GOT3 (cell line): ENCODE measurements at places on chromosomes 3 and 15.

DNA sequence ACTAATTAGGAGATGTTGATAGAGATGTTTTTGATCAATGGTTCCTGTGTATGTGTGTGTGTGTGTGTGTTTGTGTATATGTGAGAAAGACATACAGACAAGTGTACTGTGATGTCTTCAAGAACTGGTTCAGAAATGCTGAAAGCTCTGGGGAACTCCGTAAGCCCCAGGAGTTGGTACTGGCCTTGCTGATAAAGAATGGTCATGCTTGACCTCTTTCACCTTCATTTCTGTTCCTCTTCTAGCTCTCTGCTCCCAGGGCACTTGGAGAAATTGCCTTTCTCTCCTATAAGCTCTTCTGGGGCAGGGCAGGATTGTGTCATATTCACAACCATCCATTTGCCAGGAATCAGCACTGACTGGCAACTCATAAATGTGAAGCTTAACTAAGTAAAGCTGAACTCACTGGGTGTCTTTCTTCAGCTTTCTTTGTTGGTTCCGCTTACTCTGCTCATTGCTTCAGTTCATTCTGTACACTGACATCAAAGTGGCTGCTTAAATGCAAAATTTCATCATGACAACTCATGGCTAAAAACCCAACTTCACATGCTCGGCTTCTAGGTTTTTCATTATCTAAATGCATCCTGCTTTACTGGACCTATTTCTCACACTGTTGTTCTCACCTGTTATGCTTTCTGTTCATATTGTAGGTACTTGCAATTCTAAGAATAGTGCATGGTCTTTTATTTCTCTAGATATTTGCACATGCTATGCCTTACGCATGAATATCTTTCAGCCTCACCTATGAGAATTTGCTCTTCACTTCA, 162.1 kb upstream of the LYSMD4 start:
- no peak for DNase-seq

DNA sequence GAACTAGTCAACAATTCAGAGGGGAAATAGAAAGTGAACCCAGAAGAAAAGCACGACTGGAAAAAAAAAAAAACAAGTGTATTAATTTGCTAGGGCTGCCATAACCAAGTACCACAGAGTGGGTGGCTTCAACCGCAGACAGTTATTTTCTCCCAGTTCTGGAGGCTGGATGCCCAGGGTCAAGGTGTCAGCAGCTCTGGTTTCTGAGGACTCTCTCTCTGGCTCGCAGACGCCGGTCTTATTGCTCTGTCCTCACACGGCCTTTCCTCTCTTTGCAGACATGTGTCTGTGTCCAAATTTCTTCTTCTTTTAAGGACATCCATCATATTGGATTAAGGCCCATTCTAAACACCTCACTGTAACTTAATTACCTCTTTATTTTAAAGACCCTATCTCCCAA, 291.8 kb downstream of the XXYLT1 start:
- DNase-seq = no peak

GRCh38 chr3:137106612-137107240, 148.9 kb downstream of the IL20RB start:
- DNase-seq = no peak

DNA sequence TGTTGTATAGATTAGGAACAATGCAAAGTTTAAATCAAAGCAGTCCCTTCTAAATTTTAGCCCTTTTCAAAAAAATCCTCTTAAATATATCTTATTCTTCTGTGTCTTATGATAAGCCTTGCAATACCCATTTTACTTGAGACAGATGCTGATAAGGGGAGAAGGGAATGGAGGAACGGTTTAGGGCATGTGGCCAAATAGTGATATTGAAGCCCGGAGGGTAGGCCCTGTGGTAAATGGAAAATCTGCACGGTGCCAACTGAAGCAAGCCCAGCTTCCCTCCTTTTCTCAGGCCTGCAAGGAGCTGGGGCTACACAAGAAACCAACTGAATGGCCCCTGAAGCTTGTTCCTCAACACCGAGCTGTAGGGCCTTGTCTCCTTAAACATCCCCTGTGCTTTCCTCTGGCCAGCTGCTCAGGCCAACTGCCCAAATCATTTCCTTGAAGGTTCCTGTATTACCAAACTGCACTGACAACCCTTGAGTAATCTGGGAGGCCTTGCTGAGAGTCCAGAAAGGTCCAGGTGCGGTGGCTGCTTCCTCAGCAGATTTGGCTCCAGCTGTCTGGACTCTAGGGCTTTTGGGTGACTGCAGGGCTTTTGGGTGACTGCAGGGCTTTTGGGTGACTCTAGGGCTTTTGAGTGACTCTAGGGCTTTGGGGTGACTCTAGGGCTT, 67.2 kb downstream of the NCEH1 start:
- no peak for DNase-seq

DNA sequence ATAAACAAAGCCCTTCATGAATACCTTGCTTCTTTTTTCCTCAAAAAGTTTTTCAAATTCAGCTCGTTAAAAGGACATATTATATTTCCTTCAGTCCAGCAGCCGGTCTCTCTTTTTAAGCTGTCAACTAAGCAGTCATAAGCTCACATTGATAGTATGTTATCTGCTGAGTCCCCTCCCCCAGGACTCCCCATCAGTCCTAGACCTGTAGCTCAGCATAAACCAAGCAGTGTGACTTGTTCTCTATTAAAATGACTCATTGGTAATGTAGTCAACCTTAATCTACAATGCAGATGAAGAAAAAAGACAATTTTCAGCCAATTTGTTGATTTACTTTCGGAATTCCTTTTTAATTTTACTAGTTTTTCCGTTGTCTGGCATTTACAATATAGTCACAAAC, 483.8 kb downstream of the MECOM start:
- no peak for DNase-seq

- DNase-seq = no peak
These were observed 1.5 kb downstream of the MSL2 start for GRCh38 chr3:136194409-136195257.

GRCh38 chr3:186021673-186022362, 84.0 kb upstream of the TRA2B start:
- peak; percentile 32 for DNase-seq

GRCh38 chr3:2677501-2677900, 432.7 kb downstream of the IL5RA start:
- no peak for DNase-seq

- no peak for DNase-seq
These were observed 25.4 kb downstream of the ISG20 start for GRCh38 chr15:88664151-88664778.

- no peak for DNase-seq
These were observed 1.7 kb upstream of the LINGO1 start for GRCh38 chr15:77634266-77634962.

GRCh38 chr15:60652245-60652644, 173.3 kb upstream of the ICE2 start:
- no peak for DNase-seq

- no peak for DNase-seq
These were observed 53.0 kb downstream of the PCSK6 start for GRCh38 chr15:101436526-101436925.

DNA sequence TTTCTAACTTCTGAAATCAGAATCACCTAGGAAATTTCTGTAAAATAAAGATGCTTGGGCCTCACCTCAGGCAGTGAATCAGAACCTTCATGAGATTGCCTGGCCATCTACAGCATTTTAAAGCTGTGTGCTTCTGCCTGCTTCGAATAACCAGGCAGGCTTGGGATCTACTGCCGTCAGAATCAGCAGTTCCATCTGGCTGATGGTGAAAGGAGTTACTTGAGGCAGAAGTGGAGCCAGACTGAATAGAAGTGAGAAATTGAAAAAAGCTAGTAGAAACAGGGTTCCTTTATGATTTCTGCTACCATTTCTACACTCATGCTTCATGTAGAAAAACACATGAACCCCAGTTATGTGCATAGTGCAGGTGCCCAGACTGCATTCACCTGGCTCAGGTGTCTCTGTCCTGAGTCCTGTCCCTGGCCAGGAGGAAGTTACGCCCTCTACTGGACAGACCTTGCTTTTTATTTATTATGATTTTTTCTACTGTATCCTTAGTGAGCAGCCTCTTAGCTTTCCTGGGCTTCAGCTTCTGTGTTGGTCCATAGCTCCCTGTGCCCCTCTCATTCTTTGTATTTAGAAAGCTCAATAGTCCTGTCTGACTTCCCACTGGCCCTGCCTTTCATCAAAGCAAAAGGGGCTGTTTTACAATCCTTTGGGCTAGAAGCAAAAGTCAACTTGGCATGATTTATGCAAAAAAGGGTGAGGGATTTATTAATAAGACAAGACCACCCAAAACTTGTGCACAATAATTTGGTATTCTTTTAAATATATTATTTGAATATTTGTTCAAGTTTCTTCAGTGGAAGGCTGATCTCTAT, 200.8 kb upstream of the GOLGA6L4 start:
- DNase-seq = no peak

GRCh38 chr3:156303001-156303707, 182.8 kb downstream of the KCNAB1 start:
- DNase-seq = no peak

DNA sequence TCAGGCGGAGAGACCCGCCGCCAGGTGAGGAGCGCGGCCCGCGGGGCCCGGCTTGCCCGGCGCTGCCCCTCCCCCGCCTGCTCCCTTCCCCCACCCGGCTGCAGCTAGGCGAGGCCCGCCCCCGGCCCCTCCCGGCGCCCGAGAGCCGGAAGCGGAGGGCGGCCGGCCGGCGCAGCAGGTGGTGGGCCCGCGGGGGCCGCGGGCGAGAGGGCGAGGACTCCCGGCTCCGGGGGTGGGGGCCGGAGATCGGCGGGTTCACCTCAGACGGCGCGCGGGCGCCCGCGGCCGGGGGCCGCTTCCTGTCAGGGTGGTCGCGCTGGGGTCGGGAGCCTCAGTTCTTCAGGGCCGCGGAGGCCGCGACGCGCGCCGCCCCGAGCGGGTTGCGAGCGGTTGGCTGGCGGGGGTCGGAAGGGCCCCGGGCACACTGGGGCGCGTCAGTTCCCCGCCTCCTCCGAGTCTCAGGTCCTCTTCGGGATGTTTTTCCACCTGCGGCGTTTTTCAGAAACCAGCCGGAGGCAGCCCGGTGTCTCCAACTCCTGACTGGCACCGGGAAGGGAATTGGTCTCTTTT, 395 bp downstream of the ZFAND6 start:
- no peak for DNase-seq

DNA sequence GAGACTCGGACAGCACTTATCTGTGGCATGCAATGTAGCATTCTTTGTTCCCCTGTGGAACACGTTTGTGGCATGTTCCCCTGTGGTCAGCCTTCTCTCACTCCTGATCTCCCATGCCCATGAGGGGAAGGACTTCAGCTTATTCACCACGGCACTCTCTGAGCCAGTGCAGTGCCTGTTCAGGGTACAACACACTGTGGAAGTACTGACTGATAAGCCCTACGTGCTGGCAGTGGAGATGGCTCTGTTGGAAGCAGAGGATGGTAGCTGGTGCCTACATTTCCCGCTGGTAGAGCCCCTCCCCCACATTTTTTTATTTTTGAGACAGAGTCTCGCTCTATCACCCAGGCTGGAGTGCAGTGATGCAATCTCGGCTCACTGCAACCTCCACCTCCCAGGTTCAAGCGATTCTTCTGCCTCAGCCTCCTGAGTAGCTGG, 43.5 kb upstream of the ETV5 start:
- no peak for DNase-seq

GRCh38 chr3:53773611-53774368, 72.4 kb downstream of the CHDH start:
- DNase-seq = no peak

DNA sequence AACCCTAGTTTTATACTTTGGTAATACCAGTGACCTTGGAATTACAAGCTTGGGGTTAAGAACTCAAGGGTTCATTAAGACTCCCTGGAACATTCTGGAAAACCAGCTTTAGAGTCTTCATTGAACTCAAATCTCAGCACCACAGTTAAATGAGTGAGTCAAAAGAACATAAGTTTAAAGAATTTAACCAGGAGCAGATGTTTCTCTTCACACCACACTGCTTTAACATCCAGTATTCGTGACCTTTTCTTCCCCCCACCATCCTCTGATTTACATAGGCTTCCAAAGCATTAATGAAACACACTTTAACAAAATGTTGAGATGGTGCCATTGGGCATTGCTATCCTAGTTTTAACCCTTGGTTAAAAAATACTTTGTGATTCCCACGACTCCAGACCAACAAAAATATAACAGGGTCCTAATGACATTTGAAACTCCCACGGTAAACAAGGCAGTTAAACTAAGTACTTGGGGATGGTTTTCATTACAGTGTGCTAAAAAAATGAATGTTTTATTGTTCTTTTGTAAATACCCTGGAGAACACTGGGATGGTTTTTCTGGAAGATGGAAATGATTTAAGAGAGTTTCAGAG, 123.9 kb downstream of the OXNAD1 start:
- DNase-seq = no peak

GRCh38 chr3:23880703-23881339, 36.0 kb downstream of the NKIRAS1 start:
- DNase-seq = no peak

DNA sequence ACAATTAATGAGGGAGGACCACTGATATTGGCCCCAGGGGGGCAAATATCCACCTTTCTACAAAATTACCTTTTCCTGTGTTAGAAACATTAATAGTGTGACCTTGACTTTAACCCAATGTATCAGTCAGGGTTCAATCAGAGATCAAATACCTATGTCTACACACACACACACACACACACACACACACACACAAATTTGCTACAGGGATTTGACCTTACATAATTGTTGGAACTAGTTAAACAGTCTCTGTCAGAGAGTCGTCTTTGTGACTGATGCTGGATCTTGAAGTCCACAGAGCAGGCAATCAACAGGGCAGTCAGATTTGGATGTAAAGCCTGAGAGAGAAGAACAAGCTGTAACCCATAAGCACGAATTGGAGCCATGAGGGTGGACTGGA, 32.5 kb downstream of the TM4SF4 start:
- DNase-seq = no peak

DNA sequence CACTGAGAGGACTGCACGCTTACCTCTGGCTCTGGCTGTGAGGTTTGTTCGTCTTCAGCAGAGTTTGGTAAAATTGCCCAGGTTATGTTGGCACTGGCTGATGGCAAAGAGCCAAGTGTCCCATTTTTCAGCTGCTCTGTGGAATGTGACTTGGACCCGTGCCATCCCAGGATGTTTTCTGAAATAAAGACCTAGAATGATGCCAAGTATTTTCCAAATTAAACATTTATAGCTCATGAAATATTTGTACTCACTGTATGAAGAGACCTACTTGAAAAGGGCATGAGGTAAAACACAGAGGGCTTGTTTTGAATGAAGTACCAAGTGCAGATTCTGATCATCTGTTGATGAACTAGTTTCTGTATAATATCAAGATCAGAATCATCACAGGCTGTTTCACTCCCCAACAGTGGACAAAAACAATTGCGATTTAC, 200.5 kb downstream of the STT3B start:
- no peak for DNase-seq

- DNase-seq = no peak
These were observed 130.4 kb upstream of the FOXB1 start for GRCh38 chr15:59873644-59874272.

GRCh38 chr15:67158367-67158766, 93.0 kb downstream of the SMAD3 start:
- DNase-seq = no peak

GRCh38 chr3:29338377-29338776, 57.5 kb downstream of the RBMS3 start:
- no peak for DNase-seq
